ENCODE measurements at places on chromosomes 16 and 17.
A peak's percentile ranks its signal among the peaks of the same experiment; 100 is the strongest.

DNA sequence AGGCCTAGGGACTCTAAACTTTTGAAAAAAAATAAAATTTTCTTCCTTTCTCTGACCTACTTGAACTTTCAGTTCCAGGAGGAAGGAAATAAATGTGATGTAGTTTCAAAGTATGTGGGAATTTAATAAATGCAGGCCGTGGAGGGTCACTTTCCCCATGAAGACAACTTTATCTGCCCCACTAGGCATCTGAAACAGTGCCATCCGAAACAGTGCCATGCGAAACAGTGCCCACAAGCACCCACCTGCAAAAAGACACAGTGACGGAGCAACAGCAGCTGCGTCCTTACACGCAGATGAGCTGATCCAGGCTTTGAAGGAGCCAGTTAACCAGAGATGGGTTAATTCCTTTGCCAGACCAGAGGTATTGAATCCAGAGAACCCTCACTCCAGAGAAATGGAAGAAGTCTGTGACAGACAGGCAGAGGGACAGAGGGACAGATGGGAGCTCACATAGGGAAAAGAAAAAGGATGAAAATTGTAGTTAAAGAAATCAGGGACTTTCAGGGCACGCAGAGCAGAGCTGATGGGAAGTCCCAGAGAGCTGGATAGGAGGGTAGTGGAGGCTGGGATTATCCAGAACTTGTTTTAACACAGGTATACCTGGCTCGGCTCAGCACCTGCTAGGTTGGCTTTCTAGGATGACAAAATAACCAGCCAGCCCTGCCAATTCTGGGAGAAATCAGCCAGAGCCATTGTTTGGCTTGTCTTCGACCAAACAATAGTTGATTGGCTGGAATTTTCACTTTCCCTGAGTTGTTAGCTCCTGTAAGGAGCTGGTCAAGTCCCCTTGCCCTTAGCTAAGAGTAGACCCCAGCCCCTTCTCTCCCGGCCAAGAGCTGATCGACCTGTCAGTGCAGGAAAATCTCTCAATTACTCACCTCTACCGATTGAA lies 17.1 kb upstream of the HOXB13 start:
- no peak for DNase-seq

DNA sequence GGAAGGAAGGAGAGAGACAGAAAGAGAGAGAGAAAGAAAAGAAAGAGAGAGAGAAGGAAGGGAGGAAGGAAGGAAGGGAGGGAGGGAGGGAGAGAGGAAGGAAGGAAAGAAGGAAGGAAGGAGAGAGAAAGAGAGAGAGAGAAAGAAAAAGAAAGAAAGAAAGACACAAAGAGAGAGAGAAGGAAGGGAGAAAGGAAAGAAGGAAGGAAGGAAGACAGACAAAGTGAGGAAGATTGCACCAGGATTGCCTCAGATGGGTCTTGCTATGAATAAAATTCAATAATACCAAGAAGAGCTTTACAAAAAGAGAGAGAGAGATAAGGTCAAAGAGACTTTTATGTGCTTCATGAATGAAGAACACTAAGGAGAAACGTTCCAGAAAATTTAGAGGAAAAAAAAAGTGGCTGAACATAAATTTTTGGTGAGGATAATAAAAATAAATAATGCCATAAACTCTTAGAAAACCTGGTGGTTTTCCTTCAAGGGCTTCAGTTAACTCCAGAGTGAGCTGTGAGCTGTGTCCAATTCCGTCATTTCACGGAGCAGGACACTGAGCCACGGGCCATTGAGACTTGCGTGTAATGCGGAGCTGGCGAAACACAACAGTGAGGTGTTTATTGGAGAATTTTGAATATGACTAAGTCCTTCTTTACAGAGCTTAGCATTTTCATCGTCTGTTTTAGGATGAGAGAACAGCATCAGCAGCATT lies 72.7 kb upstream of the TNRC6C start:
- no peak for DNase-seq

GRCh38 chr16:87344165-87344930 lies 27.2 kb upstream of the C16orf95 start:
- no peak for DNase-seq

GRCh38 chr17:235831-236640 lies 54.6 kb upstream of the DOC2B start:
- no peak for DNase-seq

- DNase-seq, result no peak
Observed at GRCh38 chr16:27723711-27724481, 174.0 kb downstream of the KATNIP start.

GRCh38 chr16:54443839-54444238 lies 157.3 kb upstream of the IRX3 start:
- no peak for DNase-seq

DNA sequence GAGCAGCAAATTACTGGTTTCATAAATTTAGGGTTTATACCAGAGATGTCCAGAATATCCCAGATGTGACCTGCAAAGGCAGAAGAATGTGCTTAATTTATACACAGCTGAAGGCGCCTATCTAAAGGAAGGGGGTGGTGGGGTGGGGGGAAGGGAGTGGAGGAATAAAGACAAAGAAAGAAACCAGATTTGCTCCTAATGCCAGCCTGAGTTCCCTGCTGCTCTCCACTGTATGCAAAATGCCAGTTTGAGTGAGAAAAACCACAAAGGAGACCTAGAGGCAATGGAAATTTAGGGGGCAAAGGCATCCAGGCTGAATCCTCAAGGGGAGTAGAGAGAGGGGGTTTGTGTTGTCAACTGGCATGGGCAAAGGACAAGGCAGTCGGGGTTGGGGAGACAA lies 161.5 kb upstream of the TOX3 start:
- DNase-seq, result no peak

GRCh38 chr16:9123871-9124270 lies 32.4 kb downstream of the HAPSTR1 start:
- DNase-seq, result no peak

GRCh38 chr17:37098910-37099664 lies 150.3 kb downstream of the AATF start:
- DNase-seq, result no peak

- DNase-seq, result no peak
Observed at GRCh38 chr16:4893103-4893862, 43.7 kb downstream of the PPL start.

DNA sequence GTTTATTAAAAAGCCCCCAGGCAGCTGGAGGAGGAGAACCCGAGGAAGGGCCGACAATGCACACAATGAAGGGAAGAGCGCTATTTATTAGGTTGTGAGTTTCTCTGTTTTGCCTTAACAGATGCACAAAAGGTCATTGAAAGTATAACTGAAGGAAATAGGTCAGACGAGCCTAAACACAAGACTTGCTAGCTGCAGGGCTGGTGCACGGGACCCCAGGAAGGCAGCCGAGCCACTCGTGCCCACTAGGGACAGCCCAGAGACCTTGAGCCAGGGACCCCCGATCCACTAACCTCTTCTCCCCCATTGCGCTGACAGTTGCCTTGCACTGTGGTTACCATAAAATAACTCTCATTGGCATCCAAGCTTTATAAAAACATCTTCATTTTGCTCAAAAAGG lies 11.3 kb downstream of the LITAFD start:
- no peak for DNase-seq

- DNase-seq, result no peak
Observed at GRCh38 chr17:35730400-35731005, 936 bp upstream of the RASL10B start.

- peak; percentile 56 for DNase-seq
Observed at GRCh38 chr17:19460700-19461099, 49.7 kb downstream of the RNF112 start.

GRCh38 chr16:14483819-14484385 lies 146.2 kb downstream of the PARN start:
- no peak for DNase-seq

DNA sequence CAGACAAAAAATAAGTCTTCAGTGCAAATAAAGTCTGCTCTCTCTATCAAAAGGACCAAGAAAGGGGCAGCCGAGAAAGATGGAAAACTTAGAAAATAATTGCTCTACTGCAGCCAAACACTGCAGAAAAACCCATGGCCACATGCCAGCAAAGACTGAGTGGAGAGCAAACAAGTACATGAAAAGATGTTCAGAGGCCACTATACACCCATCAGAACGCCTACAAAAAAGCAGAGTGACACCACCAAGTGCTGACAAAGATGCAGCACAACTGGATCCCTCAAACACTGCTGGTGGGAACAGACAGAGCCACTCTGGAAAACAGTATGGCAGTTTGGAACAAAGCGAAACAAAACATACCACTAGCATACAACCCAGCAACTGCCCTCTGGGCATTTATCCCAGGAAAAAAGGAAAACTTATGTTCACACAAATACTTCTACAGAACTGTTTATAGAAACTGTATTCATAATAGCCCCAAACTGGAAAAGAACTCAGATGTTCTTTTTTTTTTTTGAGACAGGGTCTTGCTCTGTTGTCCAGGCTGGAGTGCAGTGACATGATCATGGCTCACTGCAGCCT lies 36.7 kb downstream of the KIAA0753 start:
- DNase-seq, result peak; percentile 10

DNA sequence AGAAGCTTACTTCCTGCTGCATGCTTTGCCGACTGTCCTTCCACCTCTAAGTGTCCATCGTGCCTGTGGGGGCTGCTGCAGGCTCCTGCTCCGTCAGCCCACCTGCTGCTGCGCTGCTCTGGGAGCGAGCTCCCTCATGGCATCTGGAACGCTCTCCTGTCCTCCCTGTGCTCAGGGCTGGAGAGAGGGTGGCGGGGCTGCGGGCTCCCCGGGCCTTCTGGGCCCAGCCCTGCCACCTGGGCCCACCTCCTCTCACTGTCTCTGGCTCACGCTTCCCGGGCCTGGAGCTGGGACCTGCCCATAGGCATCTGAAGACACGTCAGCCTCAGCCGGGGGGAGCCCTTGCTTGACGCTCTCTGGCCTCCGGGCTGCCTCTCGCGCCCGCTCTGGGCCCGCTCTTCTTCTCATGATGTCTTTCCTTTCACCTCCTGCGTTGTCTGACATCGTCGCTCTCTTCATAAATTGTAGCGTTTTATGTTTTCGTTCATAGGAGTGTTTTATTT lies 27.0 kb downstream of the NME3 start:
- no peak for DNase-seq

GRCh38 chr16:19639986-19640421 lies 78.0 kb downstream of the KNOP1 start:
- DNase-seq, result no peak

DNA sequence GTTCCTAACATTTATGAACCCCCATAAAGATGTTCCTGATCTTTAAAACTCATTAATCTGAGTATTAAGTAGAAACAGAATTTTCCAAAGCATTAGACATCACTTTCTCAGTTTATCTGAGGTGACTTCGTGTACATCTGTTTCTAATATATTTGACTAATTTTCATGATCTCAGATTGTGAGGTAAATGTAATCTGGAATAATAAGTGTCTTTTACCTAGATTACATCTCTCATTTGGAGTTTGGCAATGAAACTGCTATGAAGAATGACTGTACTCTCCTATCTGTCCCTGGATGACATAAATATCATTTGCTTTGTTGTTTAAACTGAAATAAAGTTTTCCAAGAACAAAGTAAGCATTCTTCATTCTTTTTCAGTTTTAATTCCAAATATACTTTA lies 55.3 kb downstream of the GDPD1 start:
- no peak for DNase-seq

DNA sequence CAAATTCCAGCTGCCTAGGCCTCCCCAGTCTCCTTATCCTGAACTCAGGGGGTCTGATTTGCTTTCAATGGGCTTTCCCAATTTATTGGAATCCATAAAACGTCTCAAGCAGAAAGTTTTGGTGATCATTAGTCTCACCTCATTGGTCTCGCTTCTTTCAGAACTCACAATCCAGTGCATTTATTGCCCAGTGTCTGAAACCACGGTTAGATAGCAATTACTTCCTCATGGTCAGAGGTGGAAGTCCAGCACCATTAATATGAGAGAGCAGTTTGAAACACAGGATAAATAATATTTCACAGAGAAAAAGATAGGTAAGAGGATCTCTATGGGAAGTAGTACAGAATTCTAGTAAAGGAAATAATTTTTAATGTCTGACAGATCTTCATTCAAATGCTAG lies 128.7 kb downstream of the TOX3 start:
- DNase-seq, result no peak

DNA sequence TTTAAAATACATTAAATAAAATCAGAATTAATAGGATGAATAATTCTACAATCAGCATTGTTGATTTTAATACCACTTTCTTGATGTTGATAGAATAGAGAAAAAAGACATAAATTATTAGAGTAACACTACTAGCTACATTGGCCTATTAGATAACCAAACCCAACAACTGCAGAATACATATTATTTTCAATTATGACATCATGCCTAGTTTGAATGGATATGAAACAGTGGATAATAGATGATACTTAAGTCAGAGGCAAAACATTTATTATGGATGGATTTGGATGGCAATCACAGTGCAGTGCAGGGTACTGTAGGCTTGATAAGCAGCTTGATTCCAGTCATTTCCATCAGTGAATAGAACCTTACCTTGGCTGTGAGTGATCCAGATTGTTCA lies 293.1 kb downstream of the BCAS3 start:
- no peak for DNase-seq

DNA sequence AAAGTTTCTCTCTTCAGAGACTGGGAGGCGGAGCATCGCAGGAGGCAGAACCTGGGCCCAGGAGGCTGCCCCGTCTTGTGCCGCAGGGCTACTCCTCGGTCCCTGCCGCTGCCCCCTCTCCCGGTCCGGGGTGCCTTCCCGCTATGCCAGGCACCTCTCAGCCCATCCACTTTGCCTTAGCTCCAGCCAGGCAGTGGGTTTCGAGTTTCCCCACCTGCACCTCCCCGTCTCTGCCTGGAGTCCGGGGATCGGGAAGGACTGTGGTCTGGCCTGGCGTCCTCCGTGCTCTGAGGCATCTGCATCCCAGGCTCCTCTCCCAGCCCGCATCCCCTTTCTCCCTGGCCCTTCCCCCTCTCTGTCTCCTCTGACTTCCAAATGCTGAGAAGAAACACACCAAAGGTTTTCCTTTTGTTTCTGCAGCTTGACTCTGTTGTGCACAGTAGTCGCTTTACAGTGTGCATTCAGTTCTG lies 26.8 kb upstream of the PIK3R6 start:
- DNase-seq, result no peak

DNA sequence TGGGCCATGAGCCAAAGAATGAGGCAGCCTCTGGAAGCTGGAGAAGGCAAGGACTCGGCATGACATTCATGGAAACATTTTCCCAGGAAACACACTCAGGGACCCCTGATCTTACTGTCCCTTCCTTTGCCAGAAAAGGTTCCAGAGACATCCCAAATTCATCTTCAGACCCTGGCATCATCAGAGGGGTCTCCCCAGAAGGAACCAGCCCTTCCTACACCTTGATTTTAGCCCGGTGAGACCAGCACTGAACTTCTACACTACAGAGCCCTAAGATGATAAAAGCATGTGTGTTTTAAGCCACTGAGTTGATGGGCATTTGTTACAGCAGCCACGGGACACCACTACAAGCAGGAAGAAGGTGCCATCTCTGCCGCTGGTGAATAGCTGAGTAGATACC lies 262.3 kb downstream of the C16orf95 start:
- DNase-seq, result no peak

DNA sequence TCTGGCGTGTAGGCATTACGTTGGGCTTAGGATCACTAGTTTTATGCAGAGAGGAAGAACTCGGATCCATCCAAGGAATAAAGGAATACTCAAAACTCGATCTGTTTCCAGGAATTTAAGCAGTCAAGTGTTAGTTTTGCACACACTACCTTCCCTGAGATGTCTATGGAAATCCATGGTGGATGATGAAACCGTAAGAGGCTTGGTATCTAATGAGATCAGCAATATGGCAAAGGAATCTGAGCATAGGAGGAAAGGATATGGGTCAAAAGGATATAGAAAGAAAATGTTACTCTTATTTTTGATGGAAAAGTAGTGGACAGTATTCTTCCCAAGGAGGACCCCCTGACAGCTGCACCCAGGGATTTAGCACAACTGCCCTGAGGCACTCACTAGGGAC lies 59.6 kb downstream of the SMG6 start:
- no peak for DNase-seq

All from amygdala (tissue), 56 donors.